ENCODE measurements at places on chromosomes 11 and 22.
A peak's percentile ranks its signal among the peaks of the same experiment; 100 is the strongest.

DNA sequence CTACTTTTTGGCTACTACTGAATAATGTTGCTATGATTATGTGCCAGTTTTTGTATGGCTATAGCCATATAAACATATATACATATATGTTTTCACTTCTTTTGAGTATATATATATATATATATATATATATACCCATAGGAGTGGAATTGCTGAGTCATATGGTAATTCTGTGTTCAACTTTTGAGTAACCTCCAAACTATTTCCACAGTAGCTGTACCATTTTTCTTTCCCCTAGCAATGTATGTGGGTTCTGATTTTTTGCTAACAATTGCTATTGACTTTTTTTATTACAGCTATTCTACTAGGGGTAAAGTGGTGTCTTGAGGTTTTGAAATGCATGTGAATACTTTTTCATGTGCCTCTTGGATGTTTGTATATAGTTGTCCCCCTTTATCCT is 30.4 kb downstream of the CBL start:
- DNase-seq: no peak

DNA sequence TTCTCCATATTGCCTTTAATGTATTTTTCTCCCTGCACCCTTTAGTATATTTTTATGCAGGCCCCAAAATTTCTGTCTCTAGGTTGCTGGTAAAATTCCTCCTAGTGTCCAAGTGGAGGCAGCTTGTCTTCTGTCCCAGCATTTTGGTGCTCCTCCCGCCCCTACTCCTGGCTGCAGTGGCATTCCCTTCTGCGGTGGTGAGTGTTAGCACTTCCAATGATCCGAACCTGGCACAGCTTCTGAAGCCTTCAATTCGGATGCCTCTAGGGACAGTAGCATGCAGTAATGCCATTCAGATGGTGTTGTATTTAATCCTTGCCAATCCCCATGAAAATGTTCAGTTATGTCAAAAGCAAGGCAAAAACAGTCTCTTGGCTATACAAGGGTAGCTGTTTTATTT is 5.9 kb downstream of the YWHAH start:
- no peak for DNase-seq

GRCh38 chr22:38246692-38247091 is 26.1 kb downstream of the TMEM184B start:
- DNase-seq: no peak

GRCh38 chr11:2221591-2221990 is 48.8 kb downstream of the ASCL2 start:
- DNase-seq: no peak

DNA sequence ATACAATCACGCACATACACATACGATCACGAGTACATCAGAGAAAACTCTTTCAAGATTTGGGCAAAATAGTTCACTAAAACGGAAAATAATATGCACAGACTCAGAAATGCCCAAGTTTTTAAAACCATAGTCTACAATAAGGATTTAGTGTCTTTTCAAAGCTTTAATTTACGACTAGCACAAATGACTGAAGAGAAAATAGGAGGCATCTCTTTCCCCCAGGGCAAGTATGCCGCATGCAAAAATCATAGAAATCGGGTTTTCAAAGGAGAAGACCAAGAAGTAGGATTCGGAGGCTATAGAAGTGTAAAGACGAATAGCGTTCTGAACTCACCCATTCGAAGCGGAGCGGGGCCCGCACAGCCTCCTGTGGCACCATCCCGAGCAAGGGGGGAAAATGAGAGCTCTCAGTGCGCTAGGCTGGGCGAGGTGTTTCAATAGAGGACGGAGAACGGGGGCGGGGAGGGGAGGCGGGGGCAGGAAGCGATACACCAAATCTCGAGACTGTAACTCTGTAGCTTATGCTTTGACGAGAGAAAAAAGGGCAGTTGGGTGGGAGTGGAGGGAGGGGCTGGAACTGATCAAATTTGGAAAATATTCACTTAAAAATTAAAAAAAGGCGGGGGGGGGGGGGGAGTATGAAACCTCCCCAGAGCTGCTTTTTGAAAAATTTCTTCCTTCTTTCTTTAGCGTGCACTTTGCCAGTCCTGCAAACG is 15.8 kb downstream of the BLID start:
- no peak for DNase-seq

DNA sequence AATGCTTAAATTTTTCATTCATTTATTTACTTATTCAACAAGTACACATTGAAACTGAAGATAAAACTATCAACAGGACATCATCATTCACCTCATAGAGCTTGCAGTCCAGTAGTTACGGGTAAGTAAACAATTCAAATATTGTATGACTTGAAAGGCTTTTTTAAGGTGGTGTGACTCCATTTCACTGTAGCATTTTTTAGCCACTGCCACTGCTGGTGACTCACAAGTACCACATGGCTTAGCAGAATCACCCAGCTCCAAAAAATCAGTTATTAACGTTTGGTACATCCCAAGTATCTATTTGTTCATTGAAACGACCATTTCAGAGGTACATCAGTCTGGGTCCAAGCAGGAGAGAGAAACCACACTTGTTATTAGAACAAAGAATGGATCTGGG is 427.9 kb upstream of the DDI1 start:
- no peak for DNase-seq

DNA sequence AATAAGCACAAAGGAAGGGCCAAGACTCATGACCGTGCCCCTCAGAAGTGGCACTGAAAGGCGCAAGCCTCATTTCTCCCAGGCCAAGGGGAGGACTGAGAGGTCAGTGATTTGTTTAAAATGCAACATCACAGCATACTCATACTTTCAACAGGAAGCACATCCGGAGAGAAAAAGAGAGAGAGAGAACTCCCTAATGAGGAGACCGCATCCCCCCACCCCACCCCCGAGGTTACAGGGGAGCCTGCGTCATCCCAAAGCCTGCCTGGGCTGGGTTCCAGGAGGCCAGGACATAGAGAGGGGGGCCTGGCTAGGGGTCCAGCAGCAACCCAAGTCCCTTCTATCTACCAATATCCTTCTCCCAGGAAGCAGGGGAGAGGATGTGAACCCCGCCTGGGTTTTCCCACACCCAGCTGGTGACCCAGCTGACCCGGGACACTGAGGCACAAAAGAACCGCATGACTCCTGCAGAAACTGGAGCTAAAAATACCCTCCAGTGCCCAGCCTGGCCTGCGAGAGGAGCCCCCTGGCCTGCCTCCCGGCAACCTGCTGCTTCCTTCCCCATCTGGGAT is 3.8 kb downstream of the CSNK1E start:
- DNase-seq: no peak

- DNase-seq: no peak
These were observed 117.2 kb upstream of the BMAL1 start for GRCh38 chr11:13160346-13160745.

GRCh38 chr11:25924586-25924985 is 407.3 kb upstream of the ANO3 start:
- DNase-seq: no peak

GRCh38 chr22:37566903-37567798 is 6.9 kb downstream of the CDC42EP1 start:
- DNase-seq: peak; percentile 88

- DNase-seq: peak; percentile 12
These were observed 10.6 kb upstream of the AIFM3 start for GRCh38 chr22:20956258-20957101.

DNA sequence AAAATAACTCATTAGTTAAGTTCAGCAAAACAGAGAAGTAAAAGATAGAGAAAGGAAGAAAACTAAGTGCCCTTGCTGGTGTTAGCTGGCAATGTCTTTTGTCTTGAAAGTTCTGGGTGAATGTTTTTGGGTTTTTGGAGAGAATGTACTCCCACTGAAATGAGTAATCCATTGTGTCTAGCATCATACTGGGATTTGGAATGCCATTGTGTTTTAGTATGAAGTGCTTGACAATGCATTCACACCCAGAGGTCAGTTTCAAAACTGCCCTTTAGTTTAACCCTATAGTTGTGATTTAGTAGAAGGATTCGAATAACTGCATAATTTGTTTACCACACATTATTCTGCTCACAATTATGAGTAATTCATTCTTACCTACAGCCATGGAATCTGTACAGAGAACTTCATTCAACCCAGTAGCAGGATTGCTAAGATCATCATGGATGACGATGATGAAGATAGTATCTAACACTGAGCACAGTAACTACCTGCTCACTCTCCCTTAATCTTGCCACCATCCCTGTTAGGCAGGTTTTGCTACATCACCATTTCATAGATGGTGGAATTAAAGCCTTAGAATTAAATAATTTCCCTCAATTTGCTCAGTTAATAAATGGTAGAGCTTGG is 33.9 kb downstream of the MAML2 start:
- no peak for DNase-seq

DNA sequence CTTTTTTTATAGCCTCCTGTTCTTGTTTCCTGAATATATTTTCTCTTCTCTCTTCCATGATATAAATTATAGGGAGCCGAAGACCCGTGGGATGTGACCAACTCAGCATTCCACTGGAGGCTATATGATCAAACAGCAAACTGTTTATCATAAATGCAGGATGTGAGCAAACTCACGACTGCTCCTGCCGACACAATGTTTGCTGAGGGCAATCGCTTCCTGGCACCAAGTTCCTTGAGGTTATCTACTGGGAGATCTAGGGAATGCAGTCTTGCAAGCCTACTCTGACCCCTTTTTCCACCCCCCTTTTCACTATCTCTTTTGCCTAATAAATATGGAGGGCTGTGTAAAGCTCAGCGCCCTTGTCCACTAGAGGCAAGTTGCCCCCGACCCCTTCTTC is 13.5 kb upstream of the PLAAT4 start:
- no peak for DNase-seq

DNA sequence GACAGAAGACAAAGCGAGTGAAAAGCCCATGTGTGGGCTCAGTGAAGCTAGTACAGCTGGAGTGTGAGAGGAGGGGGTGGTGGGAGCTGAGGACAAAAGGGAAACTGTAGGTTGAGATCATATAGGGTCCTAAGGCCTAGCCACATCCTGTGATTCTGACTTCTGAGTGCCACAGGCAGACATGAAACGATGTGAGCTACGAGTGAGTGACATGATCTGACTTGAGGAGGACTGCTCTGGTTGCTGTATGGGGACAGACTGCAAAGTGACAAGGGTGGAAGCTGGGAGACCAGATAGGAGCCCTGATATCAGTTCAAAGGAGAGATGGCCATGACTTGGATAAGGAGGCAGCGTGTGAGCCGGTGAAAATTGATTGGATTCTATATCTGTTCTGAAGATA is 85.4 kb downstream of the MICAL2 start:
- no peak for DNase-seq

- peak; percentile 45 for DNase-seq
These were observed 16.4 kb upstream of the MRGPRX2 start for GRCh38 chr11:19076744-19077589.

DNA sequence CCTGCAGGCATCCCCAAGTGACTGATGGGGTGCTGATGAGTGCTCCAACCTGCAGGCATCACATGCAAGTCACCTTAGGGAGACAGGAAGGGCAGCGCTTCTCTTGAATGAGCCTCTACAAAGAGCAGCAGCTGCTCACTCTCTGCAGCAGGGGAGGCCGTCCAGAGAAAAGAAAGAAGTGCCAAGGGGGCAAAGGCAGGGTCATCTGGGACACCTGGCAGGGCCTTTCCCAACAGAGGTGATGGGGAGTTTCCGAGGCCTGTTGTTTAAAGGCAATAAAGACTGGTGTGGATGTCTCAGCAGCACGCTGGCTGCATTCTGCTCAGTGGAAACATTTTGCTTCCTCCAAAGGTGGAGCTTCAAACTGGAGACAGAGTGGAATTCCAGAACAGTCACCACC is 113.7 kb downstream of the ETS1 start:
- no peak for DNase-seq

- no peak for DNase-seq
These were observed 20.2 kb downstream of the GAB2 start for GRCh38 chr11:78397398-78397797.

GRCh38 chr11:71323876-71324526 is 71.6 kb upstream of the SHANK2 start:
- no peak for DNase-seq

DNA sequence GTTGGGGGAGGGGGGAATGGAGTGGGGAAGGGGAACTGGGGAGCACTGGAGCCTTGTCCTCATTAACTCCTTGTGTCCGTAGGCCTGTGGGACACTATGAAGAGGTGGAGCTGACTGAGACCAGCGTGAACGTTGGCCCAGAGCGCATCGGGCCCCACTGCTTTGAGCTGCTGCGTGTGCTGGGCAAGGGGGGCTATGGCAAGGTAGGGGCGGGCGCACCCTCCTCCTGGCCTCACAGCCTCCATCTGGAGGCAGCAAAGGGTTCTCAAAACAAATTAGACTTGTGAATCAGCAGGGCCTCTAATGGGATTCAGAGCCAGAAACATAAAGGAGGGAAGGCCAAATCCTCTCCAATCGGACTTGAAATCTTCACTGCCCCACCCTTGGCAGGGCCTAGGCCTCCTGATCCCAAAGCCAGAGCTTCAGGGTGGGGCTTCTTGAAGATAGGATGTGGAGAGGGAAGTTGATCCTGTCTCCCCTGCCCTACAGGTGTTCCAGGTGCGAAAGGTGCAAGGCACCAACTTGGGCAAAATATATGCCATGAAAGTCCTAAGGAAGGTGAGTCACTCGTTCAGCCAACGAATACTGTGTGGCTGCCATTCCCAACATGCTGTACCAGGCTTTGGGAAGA is 859 bp downstream of the RPS6KB2 start:
- DNase-seq: no peak

DNA sequence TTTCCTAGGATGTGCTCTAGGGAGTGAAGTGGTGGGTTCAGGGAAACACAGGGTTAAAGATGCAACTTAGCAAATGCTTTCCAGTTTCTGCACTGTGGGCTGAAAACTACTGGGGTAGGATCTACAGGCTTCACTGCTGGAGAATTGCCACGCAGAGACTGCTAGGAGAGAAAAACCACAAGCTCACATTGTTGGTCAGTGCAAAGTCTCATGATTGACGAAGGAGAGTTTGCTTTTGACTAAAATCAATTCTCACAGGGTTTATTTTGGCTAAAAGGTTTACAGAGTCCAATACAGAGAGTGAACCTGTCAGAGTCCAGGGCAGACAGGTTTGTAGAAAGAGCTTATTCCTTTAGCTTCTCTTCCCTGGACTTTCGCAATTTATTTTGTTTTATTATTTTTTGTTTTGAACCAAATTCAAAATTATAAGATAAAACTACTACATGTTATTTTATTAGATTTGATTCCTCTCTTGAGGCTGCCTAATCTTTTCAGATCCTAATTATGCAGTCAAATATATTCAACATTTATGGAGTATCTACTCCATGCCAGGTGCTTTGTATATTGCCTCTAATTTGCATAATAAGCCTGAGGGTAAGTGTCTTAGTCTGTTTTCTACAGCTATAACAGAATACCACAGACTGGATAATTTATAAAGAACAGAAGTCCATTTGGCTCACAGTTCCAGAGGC is 64.7 kb downstream of the MTNR1B start:
- DNase-seq: peak; percentile 2

DNA sequence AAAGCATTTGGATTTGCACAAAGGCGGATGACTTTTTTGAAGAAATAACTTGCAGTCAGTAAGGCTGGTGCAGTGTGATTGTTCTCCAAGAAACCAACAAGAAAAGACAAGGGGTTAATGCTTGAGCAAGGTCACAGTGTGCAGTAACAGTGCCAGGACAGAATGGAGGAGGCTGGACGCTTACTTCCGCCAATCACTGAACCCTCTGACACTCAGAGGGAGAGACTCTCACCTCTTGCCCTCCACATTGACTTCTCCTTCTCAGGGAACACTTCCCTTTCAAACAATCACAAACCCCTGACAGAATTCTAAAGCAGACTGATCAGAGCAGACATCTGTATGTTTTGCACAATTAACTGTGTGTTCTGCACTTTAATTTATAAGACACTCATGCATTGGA is 228.4 kb downstream of the BLID start:
- DNase-seq: no peak

GRCh38 chr11:110377434-110377833 is 52.3 kb upstream of the FDX1 start:
- DNase-seq: no peak

- no peak for DNase-seq
These were observed 57.8 kb upstream of the RCN1 start for GRCh38 chr11:32033067-32033466.

All from HuH-7 (cell line).